ENCODE measurements at places on chromosomes 11 and 22.

DNA sequence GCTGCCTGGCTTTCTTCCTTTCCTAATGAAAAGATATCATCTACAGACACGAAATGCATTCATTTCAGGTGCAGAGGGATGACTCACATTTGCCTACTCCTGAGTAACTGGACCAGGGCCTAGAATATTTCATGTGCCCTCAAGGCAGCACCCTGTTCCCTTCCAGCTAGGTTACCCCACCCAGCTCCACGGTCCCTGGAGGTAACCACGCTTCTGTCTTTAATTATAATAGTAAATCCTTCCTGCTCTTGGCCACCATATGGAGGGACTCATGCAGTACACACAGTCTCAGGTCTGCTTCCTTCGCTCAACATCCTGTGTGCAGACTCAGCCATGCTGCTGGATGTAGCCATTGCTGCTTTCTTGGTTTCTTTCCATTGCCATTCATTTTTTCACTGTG lies 22.3 kb downstream of the DHCR7 start:
- DNase-seq = no peak

- DNase-seq = no peak
These were observed 128.8 kb downstream of the RASSF10 start for GRCh38 chr11:13137844-13138301.

DNA sequence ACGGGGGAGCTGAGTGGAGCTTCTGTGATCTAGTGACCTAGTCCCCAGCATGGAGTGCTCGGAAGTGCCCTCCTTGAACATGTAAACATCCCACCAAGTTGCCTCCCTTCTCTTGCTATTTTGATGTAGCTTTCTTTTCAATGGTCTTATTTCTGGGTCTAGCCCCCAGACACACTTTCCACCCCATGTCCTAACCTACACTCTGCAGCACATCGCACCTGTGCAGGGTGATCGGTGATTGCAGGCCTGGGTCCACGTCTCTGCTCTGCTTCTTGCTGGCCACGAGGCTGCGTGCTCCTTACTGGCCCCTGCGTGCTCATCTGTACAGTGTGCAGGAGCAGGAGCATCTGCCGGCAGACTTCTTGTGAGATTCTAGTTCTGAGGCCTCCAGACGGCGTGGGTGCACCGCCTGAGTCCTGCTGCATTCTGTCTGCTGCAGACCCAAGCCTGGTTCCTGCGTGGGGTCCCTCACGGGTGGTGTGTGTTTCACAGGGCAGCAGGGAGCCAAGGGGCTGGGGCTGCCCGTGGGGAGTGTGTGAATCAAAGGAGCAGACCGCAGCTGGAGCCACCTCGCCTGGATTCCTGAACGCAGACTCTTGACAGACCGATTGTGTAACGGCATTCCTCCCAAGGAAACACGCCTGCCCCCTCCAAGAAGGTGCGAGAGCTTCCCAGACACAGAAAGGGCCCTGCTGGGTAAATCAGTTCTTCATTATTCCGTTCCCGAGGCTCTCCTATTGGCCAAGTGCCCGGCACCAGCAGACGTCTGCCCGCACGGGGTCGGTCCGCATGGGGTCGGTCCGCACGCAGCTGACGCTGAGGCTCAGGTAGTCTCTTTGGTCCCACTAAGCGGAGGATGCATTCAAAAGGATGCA lies 44.4 kb upstream of the MYEOV start:
- peak; percentile 75 for DNase-seq

- no peak for DNase-seq
These were observed 33.3 kb downstream of the KIAA1671 start for GRCh38 chr22:24985826-24986214.

DNA sequence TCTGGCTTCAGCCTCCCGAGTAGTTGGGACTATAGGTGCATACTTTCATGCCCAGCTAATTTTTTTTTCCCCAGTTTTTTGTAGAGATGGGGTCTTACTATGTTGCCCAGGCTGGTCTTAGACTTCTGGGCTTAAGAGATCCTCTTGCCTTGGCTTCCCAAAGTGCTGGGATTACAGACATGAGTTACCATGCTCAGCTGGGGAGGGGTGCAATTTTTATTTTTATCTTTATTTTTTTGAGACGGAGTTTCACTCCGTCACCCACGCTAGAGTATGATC lies 49.7 kb upstream of the A4GALT start:
- DNase-seq = no peak

GRCh38 chr11:44993971-44994704 lies 43.5 kb upstream of the TP53I11 start:
- no peak for DNase-seq

- no peak for DNase-seq
These were observed 5.5 kb downstream of the KRTAP5-2 start for GRCh38 chr11:1592628-1593027.

- peak; percentile 53 for DNase-seq
These were observed 1.5 kb downstream of the DBX1 start for GRCh38 chr11:20158597-20159257.

- peak; percentile 51 for DNase-seq
These were observed 252.3 kb downstream of the KIRREL3 start for GRCh38 chr11:126748100-126748791.

- peak; percentile 37 for DNase-seq
These were observed at the start of gene SCT for GRCh38 chr11:626475-627307. SCT (minus strand) TSS chr11:627181; CDS start chr11:627143, 38 bp downstream.

- no peak for DNase-seq
These were observed 37.6 kb upstream of the SYT13 start for GRCh38 chr11:45323601-45324249.
